ENCODE measurements at places on chromosomes 7 and 10. TPM values are rescaled to one million over a fixed set of nuclear protein-coding genes. Genes with fewer than 3 reads are reported as not detected.

GRCh38 chr7:80941208-80941758 is 22.4 kb upstream of the SEMA3C start:
- DNase-seq = no peak

- DNase-seq = peak; percentile 98
These were observed 7.6 kb upstream of the ZNF503 start for GRCh38 chr10:75408911-75409885.

The LIPJ gene
- not detected for total RNA-seq

The GIMAP1 gene
- not detected for total RNA-seq

- DNase-seq = no peak
These were observed 10.2 kb downstream of the PYROXD2 start for GRCh38 chr10:98404571-98405359.

DNA sequence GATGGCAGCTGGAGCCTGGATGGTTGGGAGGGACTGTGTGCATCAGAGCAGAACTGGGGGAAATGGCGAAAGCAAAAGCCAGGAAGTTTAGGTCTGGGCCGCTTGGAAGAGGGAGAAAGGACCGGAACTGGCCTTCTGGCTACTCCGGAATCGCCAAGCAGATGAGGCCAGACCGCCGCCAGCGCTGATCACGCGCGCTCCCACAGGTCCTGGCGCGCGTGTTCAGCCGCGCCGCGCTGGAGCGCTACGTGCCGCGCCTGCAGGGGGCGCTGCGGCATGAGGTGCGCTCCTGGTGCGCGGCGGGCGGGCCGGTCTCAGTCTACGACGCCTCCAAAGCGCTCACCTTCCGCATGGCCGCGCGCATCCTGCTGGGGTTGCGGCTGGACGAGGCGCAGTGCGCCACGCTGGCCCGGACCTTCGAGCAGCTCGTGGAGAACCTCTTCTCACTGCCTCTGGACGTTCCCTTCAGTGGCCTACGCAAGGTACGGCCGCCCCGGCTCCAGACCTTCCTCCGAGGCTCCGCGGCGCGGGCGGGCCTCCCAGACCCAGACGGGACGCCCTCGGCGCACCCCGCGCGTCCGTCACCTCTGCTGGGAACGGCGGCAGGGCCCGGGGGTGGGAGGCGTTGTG is 2.0 kb downstream of the CYP26C1 start:
- DNase-seq = peak; percentile 91

- no peak for DNase-seq
These were observed 116.0 kb downstream of the ARID5B start for GRCh38 chr10:62017491-62017870.

- DNase-seq = no peak
These were observed 154.4 kb downstream of the GALNT17 start for GRCh38 chr7:71286336-71286735.

GRCh38 chr10:77959887-77960455 is 33.4 kb upstream of the DLG5 start:
- no peak for DNase-seq

The CALML3 gene
- total RNA-seq = not detected

GRCh38 chr7:101162551-101163278 is 2.7 kb downstream of the VGF start:
- peak; percentile 92 for DNase-seq

- DNase-seq = no peak
These were observed 7.6 kb upstream of the SYPL1 start for GRCh38 chr7:106119719-106120118.

DNA sequence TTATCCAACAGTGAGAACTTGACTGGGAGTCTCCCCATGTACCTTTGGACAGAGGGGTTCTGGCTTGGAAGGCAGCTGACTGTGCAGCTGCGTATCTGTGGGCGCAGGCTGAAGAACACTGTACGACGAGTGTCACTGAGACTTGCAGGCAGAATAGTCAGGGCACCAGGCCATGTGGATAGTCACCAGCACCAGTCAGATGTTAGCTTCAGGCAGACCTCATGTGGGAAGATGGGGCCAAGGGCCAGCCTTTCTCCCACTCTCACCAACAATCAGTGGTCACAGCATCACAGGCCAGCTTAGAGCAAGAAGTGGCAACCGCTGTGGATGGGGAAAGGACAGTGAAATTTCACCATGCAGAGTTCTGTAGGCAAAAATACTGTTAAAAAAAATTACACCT is 43.4 kb upstream of the GJD4 start:
- DNase-seq = no peak

GRCh38 chr7:141549582-141549981 is 1.6 kb upstream of the AGK start:
- no peak for DNase-seq

GRCh38 chr7:128081808-128082207 is 50.6 kb upstream of the LRRC4 start:
- DNase-seq = no peak

GRCh38 chr7:50282813-50283605 is 21.5 kb upstream of the IKZF1 start:
- DNase-seq = no peak

The MCM10 gene
- total RNA-seq = 28.4 TPM

The SYCE1 gene
- total RNA-seq = not detected

The CTAGE4 gene
- total RNA-seq = 7.5 TPM

The AGR3 gene
- not detected for total RNA-seq

- DNase-seq = no peak
These were observed 6.4 kb downstream of the LFNG start for GRCh38 chr7:2525658-2526630.

DNA sequence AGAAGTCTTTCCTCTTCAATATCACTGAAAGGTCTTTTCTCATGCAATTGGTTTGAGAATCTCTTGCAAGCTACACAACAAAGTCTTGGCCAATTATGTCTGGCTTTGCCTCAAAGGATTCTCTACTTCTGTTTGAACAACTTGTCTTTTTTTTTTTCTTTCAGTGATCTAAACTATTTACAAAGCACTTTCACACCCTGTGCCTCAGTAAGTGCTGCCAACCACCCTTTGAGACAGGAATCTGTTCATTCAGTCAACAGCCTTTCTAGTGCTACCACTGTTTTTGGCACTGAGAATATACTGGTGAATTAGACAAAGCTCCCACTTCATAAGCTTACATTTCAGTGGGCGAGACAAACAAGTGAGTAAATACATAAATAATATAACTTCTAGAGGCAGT is 26.9 kb upstream of the SDK1 start:
- DNase-seq = no peak

The VAX1 gene
- 0.81 TPM for total RNA-seq

DNA sequence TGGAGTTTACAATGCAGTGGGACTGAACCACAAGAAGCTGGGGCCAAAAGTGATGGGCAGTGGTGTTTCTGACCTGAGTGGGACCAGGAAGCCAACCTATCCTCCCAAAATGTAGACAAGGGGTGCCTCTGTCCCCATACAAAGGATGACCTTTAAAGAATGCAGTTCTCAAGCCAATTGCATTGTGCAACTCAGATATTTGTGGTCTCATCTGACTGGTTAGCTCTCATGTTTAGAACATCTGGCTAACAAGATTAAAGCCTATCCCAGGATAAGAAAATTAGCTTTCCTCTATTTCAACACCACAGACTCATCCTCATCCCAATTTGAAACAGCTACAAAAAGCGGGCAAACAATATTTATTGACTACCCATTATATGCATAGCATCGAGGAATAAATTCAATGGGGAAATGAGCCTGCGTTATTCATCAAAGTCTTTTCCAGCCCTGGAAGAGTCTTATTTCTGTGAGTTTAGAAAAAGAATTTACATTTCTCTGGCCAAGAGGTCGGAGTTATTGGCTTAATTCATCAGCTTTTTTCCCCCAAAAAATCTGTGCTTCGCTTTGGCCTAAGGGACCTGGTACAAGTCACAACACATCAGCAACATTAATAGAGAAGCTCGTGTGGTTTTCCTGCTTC is 26.7 kb downstream of the ELMO1 start:
- no peak for DNase-seq

GRCh38 chr7:97064972-97065587 is 40.4 kb upstream of the DLX5 start:
- DNase-seq = peak; percentile 71

The CPA2 gene
- not detected for total RNA-seq

GRCh38 chr10:122323189-122323588 is 51.3 kb upstream of the PLEKHA1 start:
- DNase-seq = no peak

The PLA2G12B gene
- 0.14 TPM for total RNA-seq

DNA sequence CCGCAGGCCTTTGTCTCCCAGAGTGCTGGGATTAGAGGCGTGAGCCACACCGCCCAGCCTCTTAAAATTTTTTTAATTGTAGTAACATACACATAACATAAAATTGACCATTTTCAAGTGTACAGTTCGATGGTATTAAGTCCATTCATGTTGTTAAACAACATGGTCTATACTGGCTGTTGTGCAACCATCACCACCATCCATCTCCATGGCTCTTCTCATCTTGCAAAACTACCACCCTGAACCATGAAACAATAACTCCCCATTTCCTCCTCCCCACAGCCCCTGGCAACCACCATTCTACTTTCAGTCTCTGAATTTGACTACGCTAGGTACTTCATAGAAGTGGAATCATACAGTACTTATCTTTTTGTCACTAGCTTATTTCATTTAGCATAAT is 7.9 kb upstream of the ZFYVE27 start:
- DNase-seq = no peak
